ENCODE measurements at places on chromosomes 13 and 19.

- no peak for DNase-seq
Measured at GRCh38 chr13:60590800-60591747, 194.1 kb downstream of the TDRD3 start.

GRCh38 chr19:3140667-3141038 lies 4.8 kb downstream of the GNA15 start:
- no peak for DNase-seq

- no peak for DNase-seq
Measured at GRCh38 chr19:18379803-18380747, 5.9 kb upstream of the GDF15 start.

- DNase-seq = no peak
Measured at GRCh38 chr19:45166723-45167252, 6.0 kb upstream of the NKPD1 start.

GRCh38 chr13:47036294-47037008 lies 139.6 kb upstream of the HTR2A start:
- no peak for DNase-seq

DNA sequence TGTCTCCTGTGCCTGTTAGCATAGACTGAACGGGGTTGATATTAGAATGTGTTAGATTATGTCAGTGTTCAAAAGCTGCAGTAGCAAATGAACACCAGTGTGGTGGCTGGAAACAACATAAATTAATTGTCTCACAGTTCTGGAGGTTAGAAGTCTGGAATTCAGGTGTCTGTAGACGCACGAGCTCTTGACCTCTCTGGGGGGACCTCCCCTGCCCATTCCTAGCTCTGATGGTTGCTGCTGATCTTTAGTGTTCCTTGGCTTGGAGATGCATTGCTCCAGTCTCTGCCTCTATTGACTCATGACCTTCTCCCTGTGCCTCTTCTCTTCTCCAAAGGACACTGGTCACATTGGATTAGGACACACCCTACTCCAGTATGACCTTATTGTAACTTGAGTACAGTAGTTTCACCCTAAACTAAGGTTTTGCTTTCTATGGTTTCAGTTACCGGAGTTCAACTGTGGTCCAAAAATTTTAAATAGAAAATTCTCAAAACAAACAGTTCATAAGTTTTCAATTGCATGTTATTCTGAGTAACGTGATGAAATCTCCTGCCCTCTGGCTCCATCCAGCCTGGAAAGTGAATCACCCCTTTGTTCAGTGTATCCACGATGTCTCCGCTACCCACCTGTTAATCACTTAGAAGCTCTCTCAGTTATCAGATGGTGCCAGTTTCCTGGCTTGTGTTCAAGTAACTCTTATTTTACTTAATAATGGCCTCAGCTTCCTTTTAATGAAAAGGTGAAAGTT lies 273.2 kb downstream of the MYO16 start:
- DNase-seq = no peak

DNA sequence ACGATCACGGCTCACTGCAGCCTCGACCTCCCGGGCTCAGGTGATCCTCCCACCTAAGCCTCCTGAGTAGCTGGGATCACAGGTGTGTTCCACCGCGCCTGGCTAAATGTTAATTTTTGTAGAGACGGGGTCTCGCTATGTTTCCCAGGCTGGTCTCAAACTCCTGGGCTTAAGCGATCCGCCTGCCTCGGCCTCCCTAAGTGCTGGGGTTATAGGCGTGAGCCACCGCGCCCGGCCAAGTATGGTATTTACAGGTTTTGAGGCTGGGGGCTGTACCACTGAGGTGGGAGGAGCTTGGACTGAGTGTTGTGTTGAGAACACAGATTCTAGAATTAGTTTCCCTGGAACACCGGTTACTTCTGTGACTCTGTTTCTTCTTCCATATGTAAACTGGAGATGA lies 452 bp upstream of the PPM1N start:
- DNase-seq = no peak

DNA sequence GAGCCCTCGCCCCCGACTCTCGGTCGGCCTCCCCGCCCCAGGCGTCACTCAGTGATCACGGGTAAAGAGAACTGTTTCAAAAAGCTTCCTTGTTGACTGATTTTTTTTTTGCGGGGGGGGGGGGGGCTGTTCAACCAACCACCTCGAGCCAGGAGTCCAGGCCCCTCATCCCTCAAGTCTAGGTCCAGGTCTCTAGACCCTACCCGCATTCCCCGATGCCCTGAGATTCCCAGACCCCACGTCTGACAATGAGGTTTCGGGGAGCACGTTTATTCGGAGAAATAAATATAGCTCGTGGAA lies 4.3 kb downstream of the HRC start:
- DNase-seq = no peak

DNA sequence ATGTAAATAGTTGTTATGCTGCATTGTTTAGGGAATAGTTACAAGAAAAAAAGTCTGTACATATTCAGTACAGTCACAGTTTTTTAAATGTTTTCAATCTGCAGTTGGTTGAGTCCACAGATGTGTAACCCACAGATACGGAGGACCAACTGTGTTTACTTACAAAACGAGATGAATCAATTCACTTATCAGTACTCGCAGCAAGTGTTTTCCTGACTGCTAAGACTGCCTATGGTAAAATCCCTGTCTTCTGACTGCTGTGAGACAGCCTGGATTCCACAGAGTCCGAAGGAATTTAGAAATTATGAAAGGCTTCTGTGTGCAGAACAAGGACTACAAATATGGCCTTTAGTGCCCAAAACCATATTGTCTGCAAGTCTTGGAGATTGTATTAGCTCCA lies 45.7 kb upstream of the C1QTNF9 start:
- no peak for DNase-seq

- no peak for DNase-seq
Measured at GRCh38 chr19:53812335-53812734, 11.8 kb downstream of the NLRP12 start.

DNA sequence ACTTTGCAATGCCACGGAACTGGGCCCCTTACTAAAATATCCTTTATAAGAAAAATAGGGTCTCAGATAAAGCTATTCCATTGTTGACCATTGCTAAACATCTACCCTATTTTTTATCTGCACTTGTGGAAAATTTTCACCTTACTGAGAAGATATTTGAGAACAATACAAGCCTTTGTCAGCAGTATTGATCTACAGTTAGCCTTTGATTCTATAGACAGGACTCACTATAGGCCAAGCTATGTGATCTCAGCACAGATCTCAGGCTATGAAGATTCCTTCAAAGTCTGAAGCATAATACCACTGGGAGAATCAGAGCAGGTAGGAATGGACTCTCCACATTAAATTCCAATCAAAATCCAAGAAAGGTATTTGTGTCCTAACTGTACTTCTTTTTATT lies 1099.7 kb downstream of the DIAPH3 start:
- DNase-seq = no peak

GRCh38 chr19:28500982-28501630 lies 711.8 kb downstream of the UQCRFS1 start:
- no peak for DNase-seq

- no peak for DNase-seq
Measured at GRCh38 chr13:62040078-62040477, 624.4 kb upstream of the PCDH20 start.

- DNase-seq = no peak
Measured at GRCh38 chr13:107275945-107276614, 708.1 kb upstream of the ARGLU1 start.

GRCh38 chr13:23754506-23754905 lies 134.7 kb downstream of the MIPEP start:
- no peak for DNase-seq

GRCh38 chr19:12912571-12912970 lies 6.5 kb downstream of the SYCE2 start:
- DNase-seq = no peak

- DNase-seq = no peak
Measured at GRCh38 chr13:99811067-99811700, 160.4 kb downstream of the ZIC5 start.

DNA sequence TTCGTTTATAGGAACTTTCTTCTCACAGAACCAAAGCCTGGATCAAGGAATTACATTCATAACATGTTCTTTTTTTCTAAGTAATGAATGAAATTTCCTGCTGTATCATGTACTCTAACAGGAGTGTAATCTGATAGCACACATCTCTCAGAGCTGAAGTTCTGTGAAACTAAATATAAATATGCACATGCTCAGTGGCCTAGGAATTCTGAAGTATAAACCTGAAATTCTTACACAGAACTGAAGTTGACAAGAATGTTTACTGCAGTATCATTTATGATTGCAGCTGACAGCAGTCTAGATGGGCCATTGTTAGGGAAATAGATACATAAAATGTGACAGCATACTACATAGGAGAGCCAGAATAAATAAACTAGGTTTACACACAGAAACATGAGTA lies 54.5 kb downstream of the USP12 start:
- no peak for DNase-seq

DNA sequence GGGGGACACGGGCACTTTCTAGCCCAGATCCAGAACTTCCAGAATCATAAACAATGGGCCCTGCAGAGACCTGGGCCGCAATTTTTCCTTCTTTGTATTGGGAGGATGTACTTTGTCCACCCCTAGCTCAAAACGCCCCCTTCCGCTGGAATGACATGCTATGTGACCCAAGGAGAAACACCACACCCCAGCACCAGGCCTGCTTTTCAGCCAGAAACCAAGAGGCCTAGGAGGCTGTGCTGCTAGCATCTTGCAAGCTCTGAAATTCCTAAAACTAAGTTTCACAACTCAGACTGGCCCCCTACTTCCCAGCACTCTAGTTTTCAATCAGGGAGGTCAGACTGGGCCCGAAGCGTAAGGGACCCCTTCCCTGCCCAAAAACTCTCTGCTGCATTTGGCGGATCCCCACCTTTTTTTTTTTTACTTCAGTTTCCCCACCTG lies 538 bp downstream of the LSM4 start:
- no peak for DNase-seq

DNA sequence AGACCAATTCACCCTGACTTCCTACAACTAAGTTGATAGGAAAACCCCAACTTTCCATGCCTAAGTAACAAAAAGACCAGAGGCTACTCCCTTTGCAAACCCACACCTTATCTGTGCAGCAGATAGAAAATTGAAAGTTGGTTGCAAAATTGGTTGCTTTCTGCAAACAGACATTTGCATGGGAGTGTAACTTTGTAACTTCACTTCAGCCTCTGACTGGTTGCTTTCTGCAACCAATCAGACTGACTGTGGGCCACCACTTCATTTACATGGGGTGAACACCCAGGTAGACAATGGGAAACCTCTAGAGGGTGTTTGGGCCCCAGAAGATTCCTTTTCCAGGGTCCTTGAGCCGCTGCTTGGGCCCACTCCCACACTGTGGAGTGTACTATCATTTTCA lies 9.8 kb downstream of the TEX30 start:
- DNase-seq = no peak

Data from left renal cortex interstitium (tissue), 4 donors.